AG04449 (cell line): ENCODE measurements at places on chromosomes 7 and 10.

DNA sequence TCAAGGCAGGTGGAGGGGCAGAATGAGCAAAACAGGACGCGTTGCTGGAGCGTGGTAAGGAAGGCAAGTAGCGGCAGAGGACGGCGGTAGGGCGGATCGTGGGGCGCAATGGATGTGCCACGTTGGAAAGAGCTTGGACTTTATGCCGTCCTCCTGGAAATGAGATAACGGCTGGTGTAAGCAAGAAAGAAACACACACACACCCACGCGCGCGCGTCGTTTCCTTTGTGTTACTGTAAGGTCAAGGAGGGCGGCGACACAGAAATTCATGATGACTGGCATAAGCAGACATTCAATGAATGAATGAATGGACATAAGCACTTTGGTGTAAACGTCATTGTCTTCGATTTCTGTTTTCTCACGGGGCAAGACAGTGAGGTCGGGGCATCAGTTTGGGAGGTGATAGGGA lies 683 bp upstream of the ENTPD7 start:
- no peak for DNase-seq

GRCh38 chr10:14022954-14023672 lies 307.6 kb downstream of the FRMD4A start:
- no peak for DNase-seq

- no peak for DNase-seq
Measured at GRCh38 chr10:44862924-44863323, 48.2 kb upstream of the TMEM72 start.

GRCh38 chr10:116985611-116986010 lies 19.4 kb downstream of the SHTN1 start:
- no peak for DNase-seq

GRCh38 chr7:68823996-68824780 lies 774.1 kb upstream of the AUTS2 start:
- no peak for DNase-seq

GRCh38 chr10:60873758-60874157 lies 70.2 kb downstream of the RHOBTB1 start:
- DNase-seq = no peak
